ENCODE measurements at places on chromosomes 12 and 14.

DNA sequence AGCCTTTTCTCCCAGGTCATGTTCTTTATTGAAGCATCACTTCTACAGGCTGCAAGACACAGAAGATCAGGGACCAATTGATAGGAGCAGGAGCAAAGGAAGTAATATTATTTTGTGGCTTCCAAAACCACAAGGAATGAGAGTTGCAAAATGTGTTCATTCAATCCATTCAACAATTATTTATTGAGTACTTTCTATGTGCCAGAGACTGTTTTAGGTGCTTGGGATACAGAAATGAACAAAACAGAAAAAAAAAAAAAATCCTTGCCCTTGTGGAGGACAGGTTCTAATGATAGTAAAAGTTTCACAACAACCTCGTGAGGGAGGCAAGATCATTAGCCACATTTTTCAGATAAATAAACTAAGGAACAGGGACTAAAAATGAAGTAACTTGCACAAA lies 20.1 kb upstream of the DACT1 start:
- no peak for DNase-seq

DNA sequence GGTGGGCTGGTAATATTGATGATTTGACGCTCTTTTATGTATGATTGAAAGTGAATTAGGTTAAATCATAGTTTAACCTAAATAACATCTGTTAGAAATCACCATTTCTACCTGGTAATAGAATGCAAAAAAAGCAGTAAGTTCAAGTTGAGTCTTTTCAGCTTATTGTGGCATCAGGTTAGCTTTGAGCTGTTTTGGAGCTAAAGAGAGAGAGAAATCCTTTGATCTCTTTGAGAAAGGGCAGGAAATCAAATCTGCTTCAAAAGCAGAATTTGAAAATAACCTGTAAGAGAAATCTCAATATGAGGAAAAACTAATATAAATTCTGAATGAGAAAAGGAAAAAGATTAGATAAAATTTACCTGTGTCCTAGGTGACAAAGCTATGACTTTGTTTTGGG lies 62.2 kb downstream of the CKB start:
- no peak for DNase-seq

DNA sequence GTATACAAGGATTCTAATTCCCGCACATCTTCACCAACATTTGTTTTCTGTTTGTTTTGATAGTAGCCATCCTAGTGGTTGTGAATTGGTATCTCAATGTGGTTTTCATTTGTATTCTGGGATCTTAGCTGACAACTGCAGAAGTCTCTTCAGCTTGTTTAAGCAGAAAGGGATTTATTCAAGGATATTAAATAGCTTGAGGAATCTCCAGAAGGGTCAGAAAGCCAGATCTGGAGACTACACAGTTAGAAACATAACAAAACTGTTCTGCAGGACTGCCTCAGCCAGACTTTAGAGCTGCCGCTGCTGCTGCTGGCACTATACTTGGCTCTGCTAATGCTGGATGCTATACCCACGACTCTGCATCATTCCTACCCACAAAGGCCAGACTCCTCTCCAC lies 13.4 kb upstream of the CDKL1 start:
- DNase-seq = no peak

DNA sequence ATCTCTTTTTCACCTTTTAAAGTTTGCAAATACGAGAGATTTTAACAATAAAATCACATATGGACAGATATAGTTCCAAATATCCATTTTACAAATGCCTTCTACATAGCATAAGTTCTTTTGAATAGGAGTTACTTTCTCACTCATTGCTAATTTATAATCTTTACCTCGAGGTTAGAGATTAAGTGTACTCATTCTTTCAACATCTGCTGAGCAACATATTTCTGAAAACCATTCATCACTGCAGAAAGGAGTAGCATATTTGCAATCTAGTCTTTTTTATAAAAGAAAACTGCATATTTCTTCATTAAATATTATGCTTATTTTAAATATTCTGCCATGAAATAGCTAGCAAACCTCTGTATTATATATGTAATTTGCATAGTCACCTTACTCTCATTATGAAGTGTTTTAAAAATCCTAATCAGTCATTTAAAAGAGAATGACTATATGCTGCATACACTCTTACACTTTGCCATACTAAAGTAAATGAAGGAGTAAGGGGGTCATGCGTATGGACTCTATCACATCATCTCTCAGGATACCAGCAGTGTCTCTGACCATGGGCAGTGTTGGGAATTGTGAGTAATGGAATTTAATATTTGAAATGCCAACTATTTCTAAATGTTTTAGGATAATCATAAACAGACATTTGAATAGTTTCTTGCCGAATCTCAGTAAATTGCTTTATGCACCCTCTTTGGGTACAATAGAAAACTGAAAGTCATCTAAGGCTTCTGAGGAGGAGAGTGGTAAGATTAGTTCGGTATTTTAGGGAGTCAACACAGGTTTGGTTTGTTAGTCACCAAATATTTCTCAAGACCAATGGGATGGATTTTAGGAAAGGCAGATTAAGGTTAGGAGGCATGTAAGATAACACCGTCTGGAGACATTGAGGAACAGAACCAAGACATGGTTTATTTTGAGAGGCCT lies 524.8 kb upstream of the ATP2B1 start:
- no peak for DNase-seq

DNA sequence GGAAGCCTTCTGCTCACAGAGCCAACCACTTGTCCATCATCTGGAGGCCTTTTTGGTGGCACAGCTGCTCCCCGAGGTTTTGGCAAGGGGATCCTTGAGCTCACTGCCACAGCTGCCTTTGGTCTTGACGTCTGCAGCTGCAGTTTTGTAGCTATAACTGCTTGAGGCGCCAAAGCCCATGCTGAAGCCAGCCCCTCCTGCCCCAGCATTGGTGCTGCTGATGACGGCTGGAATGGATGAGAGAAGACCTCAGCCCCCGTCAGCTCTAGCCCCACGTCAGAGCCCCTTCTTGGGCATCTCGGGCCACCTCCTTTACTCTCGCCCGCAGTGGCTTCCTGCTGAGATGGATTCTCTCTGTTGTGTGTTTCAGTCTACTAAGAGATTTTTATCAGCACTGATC lies 12.3 kb upstream of the KRT74 start:
- DNase-seq = peak; percentile 76

DNA sequence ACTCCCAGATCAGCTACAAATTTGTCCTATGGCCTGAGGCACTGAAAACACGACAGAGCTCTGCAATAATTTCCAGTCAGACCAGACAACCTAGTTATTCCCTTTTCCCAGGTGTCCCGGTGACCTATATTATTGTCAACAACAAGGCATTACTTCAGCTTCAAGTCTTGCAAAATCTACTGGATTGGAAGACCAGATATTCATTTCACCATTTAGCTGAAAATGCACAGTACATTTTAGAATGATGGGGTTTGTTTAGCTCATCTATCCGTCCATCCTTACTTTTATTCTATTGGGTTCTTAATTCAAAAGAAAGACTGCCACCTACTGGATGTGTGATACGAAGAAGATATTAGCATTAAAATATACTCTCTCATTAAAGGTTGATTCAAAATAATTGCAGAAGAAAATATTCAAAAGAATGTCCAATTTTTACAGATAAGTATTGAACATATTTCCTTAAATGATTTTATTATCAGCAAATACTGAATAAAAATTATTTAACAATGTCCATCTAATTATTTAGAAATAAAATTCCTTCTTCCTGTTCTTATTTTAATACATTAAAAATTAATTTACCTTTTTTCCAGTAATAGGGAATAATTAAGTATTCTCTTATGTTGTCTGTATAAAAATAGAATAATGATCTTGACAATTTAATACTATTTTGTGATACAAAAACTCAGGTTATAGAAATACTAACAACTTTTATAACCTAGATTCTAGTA lies 244.9 kb upstream of the LRIG3 start:
- DNase-seq = no peak

Measured in mesenteric fat pad (tissue), 1 donor.